ENCODE measurements at places on chromosomes 12 and 14. TPM values are rescaled to one million over a fixed set of nuclear protein-coding genes. Genes with fewer than 3 reads are reported as not detected.

DNA sequence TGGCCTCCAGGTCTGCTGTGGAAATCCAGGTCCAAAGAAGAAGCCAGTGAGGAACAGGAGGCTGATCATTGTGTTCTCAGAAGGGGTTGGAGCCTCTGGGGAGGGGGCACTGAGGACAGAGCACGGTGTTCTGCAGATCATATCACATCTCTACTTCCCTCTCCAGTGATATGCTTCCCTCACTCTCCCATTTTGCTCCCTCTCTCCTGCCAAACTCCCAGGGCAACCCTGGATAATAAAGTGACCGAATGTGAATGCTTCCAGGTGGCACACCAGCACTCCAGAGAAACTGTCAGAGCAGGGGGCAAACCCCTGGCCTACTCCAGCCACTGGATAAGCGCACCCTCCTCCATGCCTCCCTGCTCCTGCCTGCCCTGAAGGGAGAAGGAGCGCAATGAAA, 57.8 kb downstream of the DPF3 start:
- DNase-seq, result no peak

DNA sequence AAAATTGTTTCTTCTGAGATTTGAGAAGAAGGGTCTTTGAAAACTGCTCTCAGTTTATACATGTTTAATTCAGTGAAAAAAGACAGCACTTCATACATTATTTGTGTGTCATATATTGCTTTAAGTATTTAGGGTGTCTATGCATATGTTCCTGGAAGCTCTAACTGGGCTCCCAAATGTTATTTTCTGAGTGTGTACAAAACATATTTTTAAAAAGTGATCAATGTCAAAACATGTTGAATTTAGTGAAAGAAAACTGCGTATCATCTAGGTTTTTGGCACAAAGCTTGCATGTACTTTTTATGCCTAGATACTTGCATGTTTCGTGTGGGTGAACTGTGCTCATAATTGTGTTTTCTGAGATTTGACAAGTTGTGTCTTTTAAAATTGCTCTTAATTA, 81.6 kb downstream of the ASCL4 start:
- DNase-seq, result no peak

- DNase-seq, result no peak
Observed at GRCh38 chr14:24868389-24868788, 181.6 kb downstream of the STXBP6 start.

- DNase-seq, result no peak
Observed at GRCh38 chr12:16568873-16569272, 37.1 kb downstream of the LMO3 start.

DNA sequence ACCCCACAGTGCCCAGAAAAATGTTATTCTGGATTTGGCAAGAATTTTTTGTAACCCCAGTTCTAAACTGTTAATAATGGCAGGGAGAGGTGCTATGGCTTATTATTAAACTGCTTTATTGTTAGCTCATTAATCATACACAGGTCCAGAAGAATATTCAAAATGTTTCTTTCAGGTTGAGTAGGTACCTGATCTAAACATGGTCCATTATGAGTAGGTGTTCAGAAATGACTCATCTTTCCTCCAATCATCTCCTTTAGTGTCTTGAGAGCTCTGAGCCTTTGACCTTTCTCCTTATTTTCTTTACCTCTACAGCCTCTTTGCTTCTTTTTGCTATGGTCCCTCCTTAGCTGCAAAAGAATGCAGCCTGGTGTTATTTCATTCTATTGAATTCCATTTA, 211.0 kb upstream of the GARIN6 start:
- no peak for DNase-seq

- no peak for DNase-seq
Observed at GRCh38 chr14:54488318-54488645, 498 bp downstream of the GMFB start.

GRCh38 chr14:67371247-67372148, 11.4 kb downstream of the EIF2S1 start:
- DNase-seq, result no peak

- no peak for DNase-seq
Observed at GRCh38 chr14:75242546-75243273, 35.9 kb upstream of the FOS start.

DNA sequence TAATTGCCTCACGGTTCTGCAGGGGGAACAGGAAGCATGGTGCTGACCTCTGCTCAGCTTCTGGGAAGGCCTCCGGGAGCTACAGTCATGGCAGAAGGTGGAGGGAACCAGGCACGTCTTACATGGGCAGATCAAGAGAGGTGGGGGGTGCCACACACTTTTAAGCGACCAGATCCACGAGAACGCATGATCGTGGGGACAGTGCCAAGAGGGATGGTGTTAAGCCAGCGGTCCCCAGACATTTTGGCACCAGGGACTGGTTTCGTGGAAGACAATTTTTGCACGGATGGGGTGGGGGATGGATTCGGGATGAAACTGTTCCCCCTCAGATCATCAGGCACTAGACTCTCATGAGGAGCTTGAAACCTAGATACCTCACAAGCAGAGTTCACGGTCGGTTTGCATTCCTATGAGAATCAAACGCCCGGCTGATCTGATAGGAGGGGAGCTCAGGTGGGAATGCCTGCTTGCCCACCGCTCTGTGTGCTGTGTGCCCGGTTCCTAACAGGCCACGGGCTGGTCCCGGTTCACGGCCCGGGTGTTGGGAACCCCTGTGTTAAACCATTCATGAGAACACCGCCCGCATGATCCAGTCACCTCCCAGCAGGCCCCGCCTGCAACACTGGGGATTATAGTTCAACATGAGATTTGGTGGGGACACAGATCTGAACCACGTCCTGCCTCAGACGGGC, 96.9 kb downstream of the ADGRD1 start:
- no peak for DNase-seq

GRCh38 chr14:101219896-101220703, 316.6 kb upstream of the RTL1 start:
- no peak for DNase-seq

DNA sequence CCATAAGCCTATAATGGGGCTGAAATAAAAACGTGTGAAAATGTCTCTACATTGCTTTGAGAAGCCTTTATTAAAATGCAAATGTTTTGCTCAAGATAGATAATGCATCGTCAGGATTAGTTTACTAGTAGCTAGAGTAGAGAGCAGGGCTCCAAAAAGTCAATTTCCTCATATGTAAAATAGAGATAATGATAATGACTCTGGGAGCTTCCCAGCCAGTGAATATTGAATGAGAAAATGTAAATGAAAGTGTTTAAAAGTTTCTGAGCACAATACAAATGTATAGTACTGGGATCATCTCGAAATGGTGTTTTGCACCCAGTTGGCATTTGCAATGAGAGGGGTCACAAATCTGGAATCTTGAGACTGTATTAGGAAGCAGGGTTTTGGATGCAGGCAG, 135.3 kb downstream of the OTOGL start:
- DNase-seq, result no peak

DNA sequence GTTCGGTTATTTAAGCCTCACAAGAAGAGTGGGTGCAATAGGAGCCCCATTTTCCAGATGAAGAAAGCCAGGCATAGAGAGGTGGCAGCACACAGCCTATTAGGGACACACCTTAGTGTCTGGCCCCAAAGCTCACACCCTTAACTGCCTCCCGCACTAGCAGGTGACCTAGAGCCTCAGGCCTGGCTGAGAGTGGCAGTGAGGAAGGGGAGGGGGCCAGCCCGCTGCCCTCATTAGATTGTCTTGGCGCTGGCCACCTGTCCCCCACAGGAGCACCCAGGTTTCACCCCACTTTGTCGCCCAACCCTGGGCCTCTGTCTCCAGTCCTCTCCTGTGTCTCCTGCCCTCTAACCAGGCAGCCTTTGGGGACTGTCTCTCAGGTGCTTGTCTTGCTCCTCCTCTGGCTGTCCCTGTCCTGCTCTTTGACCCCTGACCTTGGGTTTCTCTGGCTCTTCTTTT, 18.5 kb upstream of the PGF start:
- DNase-seq, result no peak

DNA sequence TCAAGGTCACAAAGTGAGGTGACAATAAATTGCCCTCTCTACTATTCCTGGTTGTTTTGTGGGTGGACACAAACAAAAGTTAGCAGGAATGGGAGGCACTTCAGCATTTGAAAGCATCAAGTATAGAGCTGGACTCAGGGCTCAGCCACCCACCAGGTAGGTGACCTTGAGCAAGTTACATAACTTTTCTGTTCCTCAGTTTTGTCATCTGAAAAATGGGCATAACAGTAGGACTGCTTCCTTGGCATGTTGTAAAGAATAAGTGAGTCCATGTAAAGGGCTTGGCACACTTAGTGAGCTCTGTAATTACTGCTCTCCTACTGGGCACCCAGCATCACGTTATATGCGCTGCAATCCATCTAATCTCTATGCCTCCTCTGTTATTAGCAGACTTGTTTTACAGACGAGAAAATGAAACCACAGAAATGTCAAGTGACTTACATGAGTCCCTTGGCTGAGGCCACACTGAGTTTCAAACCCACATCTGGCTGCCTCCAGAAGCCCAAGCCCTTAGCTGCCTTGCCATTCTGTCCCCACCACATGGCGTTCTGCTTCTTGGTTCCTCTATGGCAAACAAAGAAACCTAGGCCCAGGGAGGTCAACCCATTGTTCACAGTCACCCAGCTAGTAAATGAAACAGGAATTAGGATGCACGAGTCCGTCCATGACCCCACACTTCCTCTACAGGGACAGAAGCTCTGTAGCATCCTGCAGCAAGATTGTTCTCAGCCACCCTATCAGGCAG, 63.2 kb upstream of the SLC24A4 start:
- DNase-seq, result no peak

DNA sequence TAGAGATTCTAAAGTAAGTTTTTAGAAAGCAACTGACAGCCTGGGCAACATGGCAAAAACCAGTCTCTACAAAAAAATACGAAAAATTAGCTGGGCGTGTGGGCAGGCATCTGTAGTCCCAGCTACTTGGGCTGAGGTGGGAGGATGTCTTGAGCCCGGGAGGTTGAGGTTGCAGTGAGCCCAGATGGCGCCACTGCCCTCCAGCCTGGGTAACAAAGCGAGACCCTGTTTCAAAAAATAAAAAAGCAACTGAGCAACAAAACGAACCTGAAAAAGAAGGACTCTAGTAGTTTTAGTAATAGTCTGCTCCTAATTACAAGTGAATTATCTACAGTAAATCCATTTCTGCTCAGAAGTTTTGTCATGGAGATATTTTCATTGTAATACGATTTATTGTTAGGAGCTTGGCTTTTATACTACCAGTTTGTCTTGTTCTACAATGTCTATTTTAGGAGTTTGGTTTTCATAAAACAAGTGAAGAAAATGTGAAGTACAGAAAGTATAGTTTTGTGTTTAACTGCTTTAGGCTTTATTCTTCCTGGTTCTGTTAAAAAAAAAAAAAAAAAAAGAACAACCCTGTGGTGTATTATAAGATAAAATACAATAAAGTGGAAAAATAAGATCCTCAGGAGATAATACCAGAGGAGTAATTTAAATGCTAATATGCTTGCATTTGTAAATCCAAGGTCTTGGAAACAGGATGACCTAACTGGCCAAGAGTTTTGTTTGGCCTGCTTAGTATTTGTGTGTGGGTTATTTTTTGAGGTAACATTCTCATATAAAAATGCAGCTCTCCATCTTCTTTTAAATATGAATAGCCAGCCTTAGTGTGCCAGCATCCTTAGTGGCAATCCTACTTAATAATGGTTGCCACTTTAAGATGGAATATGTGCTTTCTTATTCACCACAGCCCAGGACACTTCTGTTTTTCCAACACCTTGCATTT, 2.8 kb downstream of the TMX1 start:
- no peak for DNase-seq

DNA sequence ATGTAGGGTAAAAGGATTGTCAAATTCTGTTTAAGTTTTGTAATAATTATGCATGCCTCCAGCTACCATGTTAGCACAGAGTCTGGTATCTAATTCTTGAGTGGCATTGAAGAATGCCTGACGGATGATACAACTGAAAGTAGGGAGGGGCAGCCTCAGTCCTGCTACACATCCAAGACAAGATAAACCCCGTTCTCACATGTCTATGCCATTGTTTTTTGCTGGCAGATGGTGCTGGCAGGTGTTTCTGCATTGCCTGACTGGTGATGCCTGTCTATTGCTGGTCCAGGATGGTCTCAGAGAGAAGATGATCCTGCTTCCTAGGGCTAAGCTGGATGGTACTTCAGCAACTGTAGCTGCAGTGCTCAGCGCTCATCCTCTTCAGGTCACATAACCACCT, 245.8 kb upstream of the NAV3 start:
- DNase-seq, result no peak

GRCh38 chr12:53781228-53781801, 29.5 kb upstream of the CISTR start:
- no peak for DNase-seq

GRCh38 chr14:103708750-103709187, 6.5 kb downstream of the XRCC3 start:
- no peak for DNase-seq

GRCh38 chr12:21521541-21521940, 4.6 kb upstream of the SPX start:
- DNase-seq, result no peak

- DNase-seq, result no peak
Observed at GRCh38 chr14:65686761-65687160, 274.2 kb downstream of the FUT8 start.

- DNase-seq, result no peak
Observed at GRCh38 chr14:61690039-61690438, 5.3 kb upstream of the HIF1A start.

GRCh38 chr12:95269892-95270291, 52.3 kb downstream of the VEZT start:
- no peak for DNase-seq

The CLEC4D gene
- not detected for total RNA-seq

The CHST11 gene
- 11.4 TPM for total RNA-seq

The TTC9 gene
- total RNA-seq, result 0.49 TPM

The NRL gene
- total RNA-seq, result 1.4 TPM

The HOXC10 gene
- 154 TPM for total RNA-seq

The LYZ gene
- 1.1 TPM for total RNA-seq

The FGD6 gene
- 28.3 TPM for total RNA-seq

Data from Panc1 (cell line).